Osteoblast (primary cell): ENCODE measurements at places on chromosomes 7 and 10. TPM values are rescaled to one million over a fixed set of nuclear protein-coding genes. Genes with fewer than 3 reads are reported as not detected.
A peak's percentile ranks its signal among the peaks of the same experiment; 100 is the strongest.

GRCh38 chr10:77970869-77971803 lies 44.6 kb upstream of the DLG5 start:
- DNase-seq: peak; percentile 86

DNA sequence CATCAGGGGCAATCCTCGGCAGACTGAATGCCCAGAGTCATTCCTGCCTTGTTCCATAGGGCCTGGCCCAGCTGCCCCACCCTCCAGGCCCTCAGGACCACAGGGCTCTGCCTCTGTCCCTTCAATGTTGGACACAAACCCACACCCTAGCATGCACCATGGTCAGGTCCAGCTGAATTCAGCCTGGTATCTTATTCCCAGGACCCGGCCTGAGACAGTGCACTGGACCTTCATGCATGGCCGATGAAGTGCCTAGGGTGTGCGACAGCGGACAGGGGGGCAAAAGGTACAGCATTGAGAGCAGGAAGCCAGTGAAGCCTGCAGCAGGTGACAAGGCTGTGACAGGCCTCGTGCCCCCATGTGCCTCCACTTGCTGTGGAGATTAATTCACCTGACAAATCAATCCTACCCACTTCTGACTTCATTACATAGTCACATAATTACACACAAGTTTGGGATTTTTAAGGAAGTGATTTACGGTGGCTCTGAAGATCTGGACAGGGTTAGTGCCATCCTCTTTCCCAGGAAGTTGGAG lies 261.9 kb downstream of the GRID1 start:
- no peak for DNase-seq

- no peak for DNase-seq
Measured at GRCh38 chr7:96187735-96188134, 134.2 kb downstream of the SLC25A13 start.

DNA sequence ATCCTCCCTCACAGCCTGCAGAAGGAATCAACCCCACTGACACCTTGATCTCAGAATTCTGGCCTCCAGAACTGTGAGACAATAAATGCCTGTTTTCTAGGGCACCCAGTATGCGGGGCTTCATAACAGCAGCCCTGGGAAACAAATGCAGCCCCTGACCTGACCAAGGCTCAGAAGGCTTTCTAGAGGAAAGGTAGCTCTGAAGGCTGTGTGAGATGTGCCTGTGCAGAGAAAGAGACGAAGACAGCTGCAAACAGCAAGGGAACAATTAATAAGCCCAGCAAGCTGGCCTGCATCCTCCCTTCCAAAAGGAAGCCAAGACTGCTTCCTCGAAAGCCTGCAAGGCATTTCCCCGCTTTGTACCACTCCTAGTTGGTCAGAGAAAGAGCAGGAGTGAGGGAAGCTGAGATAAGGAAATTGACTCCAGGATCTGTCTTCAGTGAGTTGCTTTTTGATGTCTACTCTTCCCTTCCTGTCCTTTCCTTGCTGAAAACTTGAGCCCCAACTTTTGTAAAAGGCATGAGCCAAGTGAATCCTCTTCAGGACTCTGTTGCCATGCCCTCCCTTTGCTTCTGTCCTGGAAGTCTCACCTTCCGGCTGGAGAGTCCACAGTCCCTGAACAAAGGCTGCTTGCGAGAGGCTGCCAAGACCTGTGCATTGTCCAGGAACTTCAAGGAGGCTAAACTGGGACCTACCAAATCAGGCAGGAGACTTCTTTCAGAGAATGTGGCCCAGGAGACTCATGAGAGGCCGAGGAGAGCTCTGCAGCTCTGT lies 71.2 kb upstream of the ARID5B start:
- DNase-seq: no peak

DNA sequence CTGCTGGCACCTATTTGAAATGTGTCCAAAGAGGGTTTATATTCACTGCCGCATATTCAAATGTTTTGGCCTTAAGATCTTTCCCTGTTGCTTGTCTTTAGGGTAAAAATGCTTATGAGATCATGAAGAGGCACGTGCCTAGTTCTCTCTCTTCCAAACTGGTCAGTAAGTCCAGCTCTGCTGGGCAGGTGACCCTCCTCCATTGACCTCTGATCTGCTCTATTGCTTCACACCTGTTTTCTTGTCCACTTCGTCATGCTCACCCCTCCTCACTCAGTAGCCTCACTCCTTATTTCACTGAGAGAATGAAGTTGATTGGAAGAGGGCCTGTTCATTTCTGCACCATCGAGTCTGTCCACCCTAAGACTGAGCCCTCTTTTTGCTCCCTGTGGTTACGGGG lies 140.5 kb upstream of the COBL start:
- DNase-seq: no peak

DNA sequence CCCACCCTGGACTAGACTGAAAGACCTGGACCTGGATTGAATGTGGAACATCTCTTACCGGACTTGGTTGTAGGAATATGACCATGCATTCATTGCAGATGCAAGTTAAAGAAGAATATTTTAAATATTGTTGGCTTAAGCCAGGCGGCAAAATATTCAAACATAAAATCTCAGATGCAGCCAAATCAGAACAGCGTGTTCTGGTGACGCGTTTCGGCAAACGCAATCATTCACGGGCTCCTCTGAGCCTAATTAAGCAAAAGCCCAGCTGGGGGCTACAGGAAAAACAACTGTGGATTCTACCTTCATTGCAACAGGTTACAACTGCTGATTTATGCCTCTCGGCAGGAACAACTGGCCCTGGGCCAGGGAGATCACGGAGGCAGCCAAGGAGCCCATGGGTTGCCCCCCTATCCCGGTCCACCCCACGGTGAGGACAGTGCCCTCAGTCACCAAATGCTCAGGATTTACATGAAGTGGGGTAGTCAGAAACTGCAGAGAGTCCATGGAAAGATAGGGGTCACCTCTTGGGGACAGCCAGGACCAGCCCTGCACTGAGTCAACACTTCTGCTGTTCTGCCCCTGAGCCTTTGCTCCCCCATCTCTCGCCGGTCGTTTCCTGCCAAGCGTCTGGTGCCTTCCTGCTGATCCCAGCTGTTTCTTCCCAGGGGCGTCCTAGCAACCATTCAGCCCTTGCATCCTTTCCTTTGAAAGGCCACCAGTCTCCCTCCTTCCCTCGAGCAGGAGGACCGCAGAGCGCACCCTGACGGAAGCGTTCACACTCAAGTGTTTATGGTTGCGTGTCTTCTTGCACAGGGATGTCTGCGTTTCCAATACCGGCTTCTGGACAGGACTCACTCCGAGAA lies 64.4 kb upstream of the SFMBT2 start:
- no peak for DNase-seq

DNA sequence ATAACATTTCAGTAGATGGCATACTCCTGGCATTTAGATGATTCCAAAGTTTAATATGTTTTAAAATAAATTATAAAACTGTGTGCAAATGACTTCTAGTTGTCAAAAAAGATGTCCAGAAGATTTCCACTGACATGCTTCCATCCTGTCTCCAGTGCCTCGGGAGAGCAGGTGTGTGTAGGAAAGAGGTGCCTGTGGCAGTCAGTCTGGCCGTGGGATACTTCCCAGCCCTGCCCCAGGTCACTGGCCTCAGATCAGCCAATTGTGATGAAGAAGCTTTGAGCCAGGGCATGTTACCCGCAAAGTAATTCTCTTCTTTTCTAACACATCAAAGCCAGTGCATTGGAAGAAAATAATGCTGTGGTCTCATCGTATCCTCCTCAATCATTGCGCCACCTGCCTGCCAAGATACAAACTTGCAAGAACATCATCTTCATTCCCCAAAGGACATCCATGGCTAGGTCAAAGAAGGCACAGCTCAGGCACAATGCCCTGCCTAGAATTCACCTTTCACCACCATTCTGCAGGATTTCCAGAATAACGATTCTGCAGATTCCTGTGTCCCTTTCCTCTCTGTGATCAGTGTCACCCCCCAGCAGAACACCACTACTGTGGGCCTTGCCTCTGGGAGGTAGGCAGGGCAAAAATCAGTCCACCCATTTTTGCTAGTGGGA lies 6.3 kb upstream of the KCNMA1 start:
- DNase-seq: no peak

- no peak for DNase-seq
Measured at GRCh38 chr7:82284936-82285519, 158.5 kb downstream of the CACNA2D1 start.

DNA sequence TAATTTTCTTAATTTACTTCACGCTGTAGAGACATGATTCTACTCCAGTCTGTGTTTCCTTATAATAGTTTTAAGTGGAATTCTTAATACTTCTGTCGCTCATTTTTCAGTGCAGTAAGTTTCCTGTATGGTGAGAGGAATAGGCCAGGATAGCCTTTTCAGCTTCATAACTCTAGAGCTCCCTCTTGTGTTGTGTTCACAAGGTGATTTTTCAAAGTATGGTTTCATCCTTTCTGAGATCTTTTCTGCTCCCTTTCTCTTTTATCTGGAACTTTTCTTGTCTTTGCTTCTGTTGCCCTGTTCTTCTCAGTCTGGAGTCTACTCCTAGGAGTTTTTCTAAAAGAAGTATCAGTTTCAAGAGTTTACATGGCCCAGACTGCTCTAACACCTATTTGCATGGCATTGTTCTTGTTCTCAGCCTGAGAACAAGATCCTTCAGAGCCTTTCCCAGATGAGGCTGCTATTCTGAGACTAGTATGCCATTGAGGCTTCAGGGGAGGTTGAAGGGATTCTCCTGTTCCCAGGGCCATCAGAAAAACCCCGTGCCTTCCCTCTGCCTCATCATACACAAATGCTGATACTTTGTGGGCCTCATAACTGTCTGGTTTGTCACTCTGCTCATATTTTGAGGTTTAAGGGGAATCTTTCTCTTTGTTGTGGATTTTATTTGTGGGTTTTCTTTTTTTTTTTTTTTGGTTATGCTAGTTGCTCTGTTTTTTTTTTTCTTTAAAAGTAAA lies 21.8 kb downstream of the NET1 start:
- peak; percentile 42 for DNase-seq

DNA sequence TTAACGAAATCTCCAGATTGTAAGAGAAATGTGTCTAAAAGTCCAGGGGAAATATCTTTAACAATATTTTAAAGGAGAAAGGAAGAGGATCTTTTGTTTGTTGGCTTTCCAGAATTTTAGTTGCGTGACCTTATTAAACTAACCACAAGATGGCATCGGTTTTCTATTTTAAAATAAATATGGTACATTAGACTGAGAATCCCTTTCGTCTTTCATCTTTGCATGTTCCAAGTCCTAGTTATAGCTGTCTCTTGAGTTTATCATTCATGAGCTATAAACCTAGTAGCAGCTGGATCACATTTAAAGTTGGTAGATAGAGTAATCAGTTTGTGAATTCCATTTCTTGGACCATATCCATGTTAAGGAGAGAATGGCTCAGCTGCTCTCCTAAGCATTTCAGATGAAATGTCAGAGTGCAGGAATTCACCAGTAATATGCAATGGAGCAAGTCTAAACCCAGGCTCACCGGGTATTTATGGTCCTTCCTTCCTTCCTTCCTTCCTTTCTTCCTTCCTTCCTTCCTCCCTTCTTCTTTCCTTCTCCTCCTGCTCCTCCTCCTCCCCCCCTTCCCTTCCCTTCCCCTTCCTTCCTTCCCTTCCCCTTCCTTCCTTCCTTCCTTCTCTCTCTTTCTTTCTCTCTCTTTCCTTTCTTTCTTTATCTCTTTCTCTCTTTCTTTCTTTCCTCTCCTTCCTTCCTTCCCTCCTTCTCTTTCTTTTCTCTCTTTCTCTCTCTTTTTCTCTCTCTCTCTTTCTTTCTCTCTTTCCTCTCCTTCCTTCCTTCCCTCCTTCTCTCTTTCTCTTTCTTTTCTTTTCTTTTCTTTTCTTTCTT lies 57.8 kb upstream of the RAB18 start:
- peak; percentile 17 for DNase-seq

DNA sequence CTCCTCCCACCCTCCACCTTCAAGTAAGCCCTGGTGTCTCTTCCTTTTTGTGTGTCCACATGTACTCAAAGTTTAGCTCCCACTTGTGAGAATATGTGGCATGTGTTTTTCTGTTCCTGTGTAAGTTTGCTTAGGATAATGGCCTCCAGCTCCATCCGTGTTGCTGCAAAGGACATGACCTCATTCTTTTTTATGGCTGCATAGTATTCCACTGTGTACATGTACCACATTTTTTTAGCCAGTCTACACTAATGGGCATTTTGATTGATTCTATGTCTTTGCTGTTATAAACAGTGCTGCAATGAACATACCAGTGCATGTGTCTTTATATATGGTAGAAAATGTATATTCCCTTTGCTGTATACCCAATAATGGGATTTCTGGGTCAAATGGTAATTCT lies 710.9 kb downstream of the CCSER2 start:
- DNase-seq: no peak

DNA sequence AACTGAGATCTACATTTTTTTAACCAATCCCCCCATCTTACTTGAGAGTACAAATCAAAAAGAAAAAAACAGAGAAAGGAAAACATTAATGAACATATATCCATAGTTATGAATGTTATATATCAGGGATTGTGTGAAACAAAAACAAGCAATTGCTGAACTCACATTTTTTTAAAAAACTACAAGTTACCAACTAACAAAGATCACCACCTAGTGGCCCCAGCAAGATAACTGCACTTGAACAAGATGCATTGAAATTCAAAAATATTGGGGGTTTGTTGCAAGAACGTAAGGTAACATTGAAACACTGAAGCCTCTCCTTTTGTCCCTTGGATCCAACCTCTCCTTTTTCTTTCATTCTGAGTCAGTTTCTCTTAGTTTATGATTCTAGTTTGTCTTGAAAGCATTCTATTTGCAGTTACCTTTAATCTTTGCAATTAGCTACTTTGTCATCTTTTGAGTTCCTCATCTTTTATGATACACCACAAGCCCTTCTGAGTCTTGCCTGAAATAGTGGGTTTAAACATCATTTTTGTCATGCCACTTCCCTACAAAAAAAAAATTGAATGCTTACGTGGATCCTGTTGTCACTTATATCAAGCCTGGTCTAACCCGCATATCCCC lies 87.3 kb upstream of the TES start:
- peak; percentile 13 for DNase-seq

- no peak for DNase-seq
Measured at GRCh38 chr10:50407076-50407801, 155.9 kb upstream of the ASAH2 start.

GRCh38 chr7:17313194-17313593 lies 14.7 kb downstream of the AHR start:
- no peak for DNase-seq

DNA sequence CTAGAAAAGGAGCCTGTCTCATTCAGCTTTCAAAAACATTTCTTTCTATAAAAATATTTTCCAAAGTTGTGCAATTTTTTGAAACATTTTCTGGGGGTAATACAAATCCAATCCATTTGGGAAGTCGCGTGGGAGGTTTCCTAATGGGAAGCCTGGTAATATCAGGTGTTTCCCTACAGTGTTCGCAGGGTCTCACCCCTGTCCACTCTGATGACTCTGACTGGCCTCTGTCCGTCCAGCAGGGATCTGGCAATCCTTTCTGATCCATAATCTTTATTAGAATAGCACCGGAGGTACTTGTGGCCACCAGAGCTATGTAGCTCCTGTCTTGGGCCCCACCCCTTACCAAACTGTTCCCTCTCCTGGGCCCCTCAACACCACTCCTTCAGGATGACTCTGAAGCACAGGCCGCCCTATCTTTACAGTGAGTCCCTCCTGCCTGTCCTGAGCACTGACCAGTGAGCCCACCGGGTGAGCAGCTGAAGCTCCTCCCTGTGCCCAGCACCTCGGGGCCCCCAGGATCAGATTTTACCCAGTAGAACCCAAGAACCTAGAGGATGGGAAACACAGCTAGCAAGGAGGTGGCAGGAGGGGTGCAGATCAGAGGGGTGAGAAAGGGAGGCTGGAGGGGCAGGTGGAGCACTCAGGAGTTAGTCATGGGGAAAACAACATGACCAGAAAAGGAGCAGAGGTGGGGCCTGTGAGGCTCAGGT lies 84.8 kb downstream of the PTPRE start:
- no peak for DNase-seq

The C7orf25 gene
- total RNA-seq: 8.0 and 8.7 TPM in 2 replicates

The SLC16A9 gene
- total RNA-seq: 0.72 and 1.2 TPM in 2 replicates

The CHN2 gene
- total RNA-seq: under 0.01 TPM in 1 of 2 replicates, not detected in the other

The TMEM213 gene
- not detected in 2 replicates for total RNA-seq
